Activated CD4-positive, alpha-beta T cell treated with anti-CD3 and anti-CD28 coated beads, Interleukin-2, amount 10 ng/mL, durations not matched to agents 7 days and 5 days (primary cell): ENCODE measurements at places on chromosomes 6 and 20. TPM values are rescaled to one million over a fixed set of nuclear protein-coding genes. Genes with fewer than 3 reads are reported as not detected.
A peak's percentile ranks its signal among the peaks of the same experiment; 100 is the strongest.

The NOTCH4 gene
- 0.27 TPM for total RNA-seq

The NOX3 gene
- total RNA-seq, result not detected

The SLC32A1 gene
- not detected for total RNA-seq

The CLPSL2 gene
- total RNA-seq, result not detected

The SCRT2 gene
- not detected for total RNA-seq

The HLA-E gene
- total RNA-seq, result 706 TPM

The DTNBP1 gene
- 23.5 TPM for total RNA-seq

The OTOR gene
- total RNA-seq, result not detected

DNA sequence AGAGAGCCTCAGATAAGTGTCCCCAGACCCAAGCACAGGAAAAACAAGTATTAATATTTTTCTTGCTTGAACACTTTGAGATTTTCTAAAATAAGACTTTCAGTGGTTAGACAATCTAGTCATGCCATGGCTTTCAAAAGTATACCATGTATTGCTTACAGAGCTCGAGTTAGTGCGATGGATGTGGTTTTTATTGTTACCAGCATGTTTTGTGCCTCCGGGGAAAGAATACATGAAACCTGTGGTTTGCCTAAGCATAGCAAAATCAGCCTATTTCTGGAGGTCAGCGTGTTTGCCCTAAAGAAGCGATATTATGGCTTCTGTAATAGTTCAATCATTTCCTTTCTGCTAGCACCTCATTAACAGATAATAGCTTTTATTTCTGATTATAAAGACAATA, 21.6 kb downstream of the RIN2 start:
- DNase-seq, result no peak

- no peak for DNase-seq
Measured at GRCh38 chr20:44362466-44362940, 7.0 kb downstream of the HNF4A start.

DNA sequence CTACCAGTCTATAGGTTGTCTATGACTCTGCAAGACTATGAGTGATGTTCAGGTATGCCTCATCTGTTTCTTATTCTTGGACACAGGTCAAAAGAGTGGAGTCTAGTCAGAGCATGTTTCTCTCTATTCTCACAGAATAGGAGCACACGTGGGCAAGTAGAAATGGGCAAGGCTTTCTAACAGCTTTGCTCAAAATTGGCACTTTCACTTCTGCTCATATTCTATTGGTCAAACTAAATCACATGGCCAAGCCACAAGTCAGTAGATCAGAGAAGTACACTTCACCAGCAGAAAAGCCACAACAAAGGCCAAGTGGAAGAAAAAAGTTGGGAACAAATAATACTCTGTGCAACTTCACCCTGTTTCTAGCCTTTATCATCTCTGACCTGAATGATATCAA, 354.5 kb upstream of the SYNCRIP start:
- DNase-seq, result no peak

GRCh38 chr6:28727559-28728211, 196.1 kb downstream of the TRIM27 start:
- DNase-seq, result no peak

DNA sequence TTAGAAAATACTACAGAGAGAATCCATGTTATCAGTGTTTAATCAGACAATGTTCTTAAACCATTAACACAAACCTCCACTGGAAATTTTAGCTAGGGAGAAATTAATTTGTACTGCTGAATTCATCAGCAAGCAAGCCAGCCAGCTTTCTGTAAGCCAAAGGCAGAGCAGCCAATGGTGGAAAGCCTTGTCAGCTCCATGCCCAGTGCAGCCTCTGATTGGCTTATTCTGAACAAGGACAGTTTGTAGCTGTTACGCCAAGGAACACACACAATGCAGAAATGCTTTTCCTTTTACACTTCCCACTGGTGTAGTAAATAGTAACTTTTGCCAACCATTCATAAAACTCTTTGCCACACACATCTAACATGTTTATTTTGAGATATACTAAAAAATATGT, 265.0 kb downstream of the TENT5A start:
- DNase-seq, result no peak

DNA sequence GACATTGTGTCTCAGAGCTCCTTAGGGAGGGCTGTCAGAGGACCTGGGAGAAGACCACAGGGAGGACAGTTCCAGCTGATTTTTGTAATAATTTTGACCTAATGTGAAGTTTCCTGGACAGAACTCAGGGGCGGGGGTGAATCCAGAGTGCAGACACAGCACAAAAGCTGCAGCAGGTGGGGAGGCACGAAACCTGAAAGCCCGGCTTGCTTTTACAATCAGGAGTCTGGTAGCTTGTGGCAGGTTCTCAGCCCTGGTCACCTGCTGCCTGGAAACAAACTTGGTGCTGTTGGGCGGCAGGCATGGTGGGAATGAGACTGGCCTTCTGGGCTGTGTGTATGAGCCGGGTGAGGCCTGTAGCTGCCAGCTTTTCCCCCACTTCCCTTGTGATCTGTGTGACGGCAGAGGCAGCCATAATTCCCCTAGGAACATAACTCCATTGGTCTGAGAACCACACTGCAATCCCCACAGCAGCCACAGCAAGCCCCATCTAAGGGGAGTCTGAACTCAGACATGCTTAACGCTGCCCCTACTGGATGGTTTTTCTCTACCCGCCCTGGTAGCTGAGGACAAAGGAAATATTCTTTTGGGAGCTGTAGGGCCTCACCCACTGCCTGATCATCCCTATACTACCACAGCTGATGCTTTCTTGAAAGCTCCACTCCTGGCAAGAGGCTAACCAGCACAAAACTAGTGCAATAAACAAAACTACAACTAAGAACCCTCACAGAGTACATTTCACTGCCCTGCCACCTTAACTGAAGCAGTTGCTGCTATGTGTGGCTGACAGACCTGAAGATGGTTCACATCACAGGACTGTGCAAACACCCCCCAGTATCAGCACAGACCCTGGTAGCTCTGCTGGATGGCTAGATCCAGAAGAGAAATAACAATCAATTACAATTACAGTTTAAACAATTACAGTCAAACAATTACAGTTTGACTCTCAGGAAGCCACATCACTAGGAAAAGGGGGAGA, 1055.1 kb upstream of the GJE1 start:
- no peak for DNase-seq

- DNase-seq, result peak; percentile 46
Measured at GRCh38 chr6:157893238-157893637, 70.2 kb downstream of the SNX9 start.

- peak; percentile 78 for DNase-seq
Measured at GRCh38 chr20:2742934-2743559, 50.5 kb downstream of the EBF4 start.

- DNase-seq, result no peak
Measured at GRCh38 chr6:41546475-41546865, 289 bp downstream of the FOXP4 start.

DNA sequence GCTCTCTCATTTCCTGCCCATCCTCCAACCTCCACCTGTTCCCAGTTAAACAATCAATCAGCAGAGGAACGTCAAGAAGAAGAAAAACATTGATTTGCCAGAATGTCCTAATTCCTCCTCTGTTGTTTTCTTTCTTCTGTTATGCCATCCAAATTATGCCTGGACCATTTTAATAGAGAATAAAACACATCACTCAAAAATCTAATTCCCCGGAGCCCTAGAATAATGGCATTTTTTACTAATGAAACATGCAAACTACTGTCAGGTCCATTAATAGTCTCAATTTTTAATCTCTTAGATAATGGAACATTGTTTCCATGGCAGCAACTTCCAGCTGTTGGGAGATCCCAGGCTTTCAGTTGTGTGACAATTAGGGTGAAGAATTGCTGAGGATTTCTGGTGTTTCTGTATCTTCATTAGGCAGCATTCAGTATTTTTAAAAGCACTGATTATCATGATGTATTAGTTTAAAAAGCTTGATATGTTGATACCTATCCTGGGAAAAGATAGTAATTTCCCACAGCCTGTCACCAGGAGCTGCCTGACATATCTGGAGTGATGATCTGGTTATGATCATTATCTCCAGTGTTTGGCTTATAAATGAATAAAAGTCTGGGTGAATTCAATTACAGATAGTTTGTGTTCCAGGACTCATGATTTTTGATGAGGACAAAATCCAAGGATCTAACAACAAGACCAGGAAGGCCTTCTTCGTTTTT, 209.8 kb downstream of the TPBG start:
- no peak for DNase-seq

DNA sequence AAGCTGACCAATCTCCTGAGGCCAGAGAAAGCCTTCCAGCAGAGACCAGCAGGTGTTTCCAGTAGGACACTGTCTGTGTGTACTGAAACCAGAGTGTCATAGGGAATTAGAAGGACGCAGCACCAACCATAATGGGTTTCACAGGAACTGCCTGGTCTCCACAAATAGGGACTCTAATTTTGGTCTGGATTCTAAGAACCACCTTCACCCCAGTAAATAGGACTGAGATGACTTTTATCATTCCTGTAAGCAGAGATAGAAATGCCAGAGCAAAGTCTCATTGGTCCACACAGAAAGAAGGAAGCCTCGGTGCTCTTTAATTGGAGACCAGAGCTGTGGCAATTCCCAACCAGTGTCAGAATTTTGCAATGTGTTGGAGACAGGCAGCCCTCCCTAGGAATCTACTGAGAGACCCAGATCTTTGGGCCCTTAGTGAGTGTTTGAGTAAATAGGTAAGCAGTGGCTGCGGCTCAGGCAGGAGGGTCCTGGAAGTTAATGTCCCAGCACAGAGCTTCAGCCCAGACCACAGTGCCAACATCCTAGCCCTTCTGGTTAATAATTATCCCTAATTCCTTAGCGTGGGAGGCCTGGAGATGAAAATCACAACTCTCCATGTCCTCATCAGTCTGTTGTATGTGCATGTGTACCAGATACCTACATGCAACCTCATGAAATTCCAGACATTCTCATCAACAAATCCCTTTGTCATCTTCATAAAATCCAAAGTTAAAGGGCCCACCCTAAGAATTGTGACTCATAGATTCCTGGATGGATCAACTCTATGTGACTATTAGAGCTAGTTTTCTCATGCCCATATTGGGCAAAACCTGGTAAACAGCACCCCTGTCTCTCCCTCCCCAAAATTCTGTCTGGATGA, 81.2 kb downstream of the UNC5CL start:
- DNase-seq, result no peak

GRCh38 chr20:49247792-49248191, 28.6 kb downstream of the DDX27 start:
- no peak for DNase-seq

DNA sequence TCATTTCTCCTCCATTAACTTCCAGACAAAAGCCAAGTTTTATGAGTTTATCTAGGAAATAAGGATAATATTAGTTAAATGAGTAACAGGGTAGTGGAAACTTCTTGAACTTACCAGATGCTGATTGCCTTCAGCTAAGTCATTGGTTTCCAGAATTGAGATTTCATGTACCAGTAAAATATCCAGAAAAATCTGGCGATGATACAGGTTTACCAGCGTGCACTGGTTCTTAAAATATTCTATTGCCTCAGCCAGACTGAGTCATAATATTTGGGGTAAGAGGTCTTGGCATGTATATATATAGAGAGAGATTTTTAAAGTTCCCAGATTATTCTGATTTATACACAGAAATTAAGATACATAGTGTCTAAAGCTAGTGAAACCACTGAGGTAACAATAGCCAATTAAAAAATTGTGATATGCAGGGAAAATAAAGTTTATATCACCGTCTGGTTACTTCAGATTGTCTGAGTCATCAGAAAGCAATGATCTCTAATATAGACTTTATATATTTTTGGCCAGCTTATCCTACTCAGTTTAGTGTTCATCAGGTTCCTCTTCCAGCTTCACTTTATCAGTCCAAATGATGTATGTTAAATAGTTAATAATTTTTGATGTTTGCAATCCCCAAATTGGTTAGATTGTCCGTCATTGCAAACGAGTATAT, 39.5 kb upstream of the SDHAF4 start:
- DNase-seq, result no peak

- no peak for DNase-seq
Measured at GRCh38 chr6:4727671-4728435, 48.4 kb upstream of the CDYL start.

- no peak for DNase-seq
Measured at GRCh38 chr6:165618241-165618640, 44.8 kb downstream of the PDE10A start.

- DNase-seq, result no peak
Measured at GRCh38 chr6:75611011-75611701, 9.5 kb downstream of the SENP6 start.

DNA sequence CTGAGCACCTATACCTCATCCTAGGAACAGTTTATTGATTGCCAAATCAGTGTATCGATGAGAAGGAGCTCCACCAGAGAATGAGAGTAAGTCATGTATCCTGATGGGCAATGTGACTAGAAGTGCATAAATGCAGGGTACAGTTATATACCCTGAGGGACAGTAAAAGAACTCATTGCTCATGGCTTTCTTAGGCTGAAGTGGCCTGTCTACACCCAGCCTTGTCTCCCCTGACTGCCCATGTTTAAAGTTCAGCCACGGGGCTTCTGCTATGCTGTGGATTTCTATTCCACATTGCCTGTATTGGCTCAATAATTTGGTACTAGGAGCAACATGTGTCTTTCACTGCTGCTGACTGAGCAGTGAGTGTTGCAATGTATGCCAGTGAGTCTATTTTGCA, 400.4 kb upstream of the IMPG1 start:
- DNase-seq, result no peak

DNA sequence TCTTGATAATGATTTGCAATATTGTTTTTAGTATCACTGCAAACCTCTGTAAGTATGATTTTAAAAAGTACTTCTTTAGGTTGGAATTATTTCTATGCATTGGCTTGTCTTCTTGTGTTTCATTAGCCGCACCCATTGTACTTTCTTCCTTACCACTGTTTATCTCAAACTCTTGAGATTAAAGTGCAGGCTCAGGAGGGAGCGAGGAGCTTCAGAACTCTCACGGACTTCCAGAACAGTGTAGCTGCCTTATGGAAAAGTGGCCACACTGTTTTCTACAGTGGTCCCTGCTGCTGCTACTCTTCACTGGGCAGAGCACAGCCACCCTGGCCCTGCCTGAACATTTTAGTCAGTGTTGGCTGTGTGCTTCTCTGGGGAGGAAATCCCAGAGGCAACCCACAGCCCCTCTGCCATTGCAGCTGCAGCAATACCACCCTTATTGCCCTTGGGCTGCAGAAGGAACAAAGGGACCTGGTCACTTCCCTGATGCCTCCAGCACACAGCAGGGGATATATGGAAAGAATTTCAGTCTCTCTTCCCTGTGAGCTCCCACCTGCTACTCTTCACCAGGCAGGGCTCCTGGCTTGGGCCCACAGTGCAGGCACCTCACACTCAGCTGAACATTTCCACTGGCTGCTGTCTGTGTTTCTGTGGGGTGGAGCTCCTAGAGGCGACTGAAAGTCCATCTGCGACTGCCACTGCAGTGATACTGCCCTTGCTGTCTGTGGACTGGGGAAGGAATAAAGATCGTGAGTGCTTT, 91.7 kb upstream of the MAP3K4 start:
- DNase-seq, result no peak
